H4 (cell line): ENCODE measurements at places on chromosomes 16 and 17. TPM values are rescaled to one million over a fixed set of nuclear protein-coding genes. Genes with fewer than 3 reads are reported as not detected.

- DNase-seq, result no peak
Measured at GRCh38 chr16:78292844-78293380, 193.5 kb downstream of the WWOX start.

ELMO3 gene
- 0.06 and 0.29 TPM in 2 replicates for total RNA-seq

TBC1D3H gene
- not detected in 2 replicates for total RNA-seq

DNA sequence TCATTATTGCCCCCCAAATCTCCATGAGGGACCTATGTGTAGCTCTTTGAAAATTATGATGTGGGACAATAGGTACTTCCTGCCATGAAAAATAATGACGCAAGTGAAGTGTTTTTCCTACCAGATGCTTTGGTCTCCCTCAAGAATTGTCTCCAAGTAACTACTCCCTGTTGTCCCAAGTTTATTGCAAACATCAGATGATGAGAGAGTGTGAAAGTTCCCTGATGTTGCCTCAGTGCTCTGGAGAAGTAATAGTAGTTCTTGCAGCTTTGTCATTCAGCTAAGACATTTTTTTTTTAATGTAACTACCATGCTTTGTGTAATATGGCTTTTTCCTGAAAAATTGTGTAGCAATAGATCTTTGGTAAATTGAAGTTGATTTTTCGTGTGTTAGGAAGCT, 20.1 kb downstream of the LPCAT2 start:
- DNase-seq, result no peak

GRCh38 chr16:21037736-21038135, 112.9 kb downstream of the DNAH3 start:
- no peak for DNase-seq

DNA sequence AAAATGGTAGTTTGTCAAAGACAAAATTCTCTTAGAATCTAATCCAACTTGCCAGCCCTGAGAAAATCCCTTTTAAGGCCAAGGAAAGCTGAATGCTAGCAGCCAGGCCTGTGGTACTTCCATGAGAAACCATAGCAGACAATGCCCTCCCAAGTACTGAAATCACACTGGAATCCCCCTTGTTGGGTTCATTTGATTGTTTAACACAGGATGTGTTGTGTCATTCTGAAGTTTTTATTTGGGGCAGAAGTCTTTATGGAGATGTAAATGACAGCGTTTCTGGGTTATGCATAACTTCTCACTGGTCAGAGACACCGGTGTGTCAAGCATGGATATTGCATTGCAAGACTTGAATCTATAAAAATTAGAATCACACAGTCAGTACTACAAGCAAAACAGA, 6.0 kb upstream of the ARL2BP start:
- DNase-seq, result no peak
